ENCODE measurements at places on chromosomes 6 and 20.

DNA sequence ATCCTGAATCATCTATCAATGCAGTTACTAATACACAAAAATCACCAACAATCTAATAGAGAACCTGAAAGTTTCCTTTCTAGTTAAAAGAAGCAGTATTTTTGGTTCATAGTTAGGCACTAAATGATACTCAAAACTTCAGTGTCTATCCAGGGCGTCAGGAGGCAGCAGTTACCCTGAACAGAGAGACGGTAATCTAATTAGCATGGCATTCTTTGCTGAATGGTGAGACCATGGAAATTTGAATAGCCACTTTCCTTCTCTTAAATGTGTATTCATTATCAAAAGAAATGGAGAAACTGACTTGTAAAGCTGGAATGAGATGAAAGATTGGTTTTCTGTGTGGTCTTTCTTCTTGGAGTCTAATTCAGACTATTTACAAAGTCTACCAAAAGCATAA lies 146.6 kb upstream of the BMP5 start:
- DNase-seq, result no peak

- DNase-seq, result peak; percentile 26
These were observed 476 bp downstream of the MEA1 start for GRCh38 chr6:43013097-43013842.

DNA sequence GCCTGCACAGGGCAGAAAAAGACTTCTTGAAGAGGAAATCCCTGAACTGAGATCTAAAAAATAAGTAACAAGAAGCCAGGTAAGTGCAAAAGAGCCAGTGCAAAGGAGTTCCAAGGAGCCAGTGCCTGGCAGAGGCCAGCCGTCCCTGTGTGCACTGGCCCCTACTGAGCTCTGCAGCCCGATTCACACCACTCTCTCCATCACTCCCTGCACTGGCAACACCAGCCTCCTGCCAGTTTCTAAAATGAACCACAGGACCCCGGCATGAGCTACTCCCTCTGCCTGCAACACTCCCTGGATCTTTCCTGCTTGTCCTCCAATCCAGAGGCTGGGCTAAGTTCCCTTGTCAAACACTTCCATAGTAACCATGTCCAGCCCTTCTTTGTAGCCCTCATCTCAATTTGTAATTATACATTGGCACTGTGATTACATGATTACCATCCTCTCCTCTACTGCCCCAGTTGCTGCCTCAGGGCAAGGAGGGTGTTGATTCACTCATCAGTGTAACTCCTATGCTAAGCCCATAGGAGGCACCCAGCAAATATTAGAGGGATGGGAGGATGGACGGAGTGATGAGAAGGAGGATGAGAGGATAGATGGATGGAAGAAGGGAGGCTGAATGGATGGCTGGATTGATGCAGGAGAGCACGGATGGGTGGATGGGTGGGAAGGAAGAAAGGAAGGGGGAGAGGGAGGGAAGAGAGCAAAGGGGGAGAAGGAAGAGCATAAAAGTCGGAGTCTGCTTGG lies 49.3 kb downstream of the SIRPA start:
- DNase-seq, result no peak

GRCh38 chr6:16430391-16431089 lies 192.2 kb downstream of the GMPR start:
- DNase-seq, result peak; percentile 28

DNA sequence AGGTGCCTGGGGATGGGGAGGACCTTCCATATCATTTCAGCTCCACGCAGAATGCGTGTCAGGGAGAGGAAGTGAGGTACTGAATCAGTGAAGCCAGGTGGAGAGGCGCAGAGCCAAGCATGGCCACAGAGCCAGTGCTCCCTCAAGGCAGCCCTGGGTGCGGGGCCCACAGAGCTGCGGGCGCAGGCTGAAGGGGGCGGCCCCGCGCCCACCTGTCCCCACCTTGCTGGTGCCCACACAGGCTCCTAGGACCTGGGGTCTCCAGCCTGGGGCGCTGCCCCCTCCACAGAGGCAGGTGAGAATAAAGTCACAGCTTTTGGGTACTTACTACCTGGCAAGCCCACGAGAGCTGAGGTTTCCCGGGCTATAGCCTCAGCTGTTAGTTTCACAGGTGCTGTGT lies 40.0 kb upstream of the GATA5 start:
- no peak for DNase-seq

GRCh38 chr20:50713657-50714101 lies 17.7 kb upstream of the PARD6B start:
- peak; percentile 57 for DNase-seq

DNA sequence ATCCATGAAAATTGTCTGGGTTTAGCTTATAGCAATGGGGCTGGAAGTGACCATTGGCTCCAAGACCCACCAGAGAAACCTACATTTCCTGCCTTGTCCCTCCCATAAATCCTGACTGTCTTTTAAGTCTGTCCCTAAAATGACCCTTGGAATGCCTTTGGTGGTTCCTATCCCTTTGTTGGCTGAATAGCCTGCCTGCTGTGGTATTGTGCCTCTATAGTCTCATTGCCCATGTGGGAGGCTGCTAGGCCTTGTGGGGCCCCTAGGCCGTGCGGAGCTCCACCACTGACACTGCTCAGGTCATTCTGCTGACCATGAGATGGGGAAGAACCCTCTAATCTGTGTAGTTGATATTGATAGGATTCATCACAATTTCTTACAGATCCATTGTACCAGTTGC lies 43.3 kb downstream of the SCP2D1 start:
- DNase-seq, result no peak

DNA sequence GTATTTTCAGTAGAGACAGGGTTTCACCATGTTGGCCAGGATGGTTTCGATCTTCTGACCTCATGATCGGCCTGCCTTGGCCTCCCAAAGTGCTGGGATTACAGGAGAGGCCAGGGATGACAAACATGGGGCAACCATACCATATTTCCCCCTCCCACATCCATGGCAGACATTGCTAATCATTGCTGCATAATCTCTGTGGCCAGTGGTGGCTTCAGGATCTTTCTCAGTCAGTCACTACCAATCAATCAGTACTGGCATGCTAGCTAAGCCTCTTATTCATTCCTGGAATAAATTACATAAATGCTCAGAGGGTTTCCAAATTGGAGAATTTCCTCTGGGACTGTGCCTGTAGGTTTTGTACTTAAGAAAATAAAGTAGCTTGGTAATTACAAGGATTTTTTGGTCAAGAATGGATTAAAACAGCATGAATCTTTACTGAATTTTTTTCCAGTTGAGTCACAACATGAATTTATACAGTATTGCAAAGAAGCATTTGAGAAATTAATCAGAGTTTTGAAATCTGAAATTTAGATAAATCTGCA lies 138.1 kb downstream of the FNDC1 start:
- DNase-seq, result no peak

- DNase-seq, result peak; percentile 64
These were observed 149.9 kb downstream of the MYB start for GRCh38 chr6:135331002-135331401.

GRCh38 chr6:29561091-29561490 lies 1.6 kb upstream of the UBD start:
- DNase-seq, result no peak

- peak; percentile 83 for DNase-seq
These were observed 505 bp upstream of the WRNIP1 start for GRCh38 chr6:2764610-2765165.

GRCh38 chr20:63488315-63489251 lies 10.3 kb downstream of the EEF1A2 start:
- DNase-seq, result no peak

DNA sequence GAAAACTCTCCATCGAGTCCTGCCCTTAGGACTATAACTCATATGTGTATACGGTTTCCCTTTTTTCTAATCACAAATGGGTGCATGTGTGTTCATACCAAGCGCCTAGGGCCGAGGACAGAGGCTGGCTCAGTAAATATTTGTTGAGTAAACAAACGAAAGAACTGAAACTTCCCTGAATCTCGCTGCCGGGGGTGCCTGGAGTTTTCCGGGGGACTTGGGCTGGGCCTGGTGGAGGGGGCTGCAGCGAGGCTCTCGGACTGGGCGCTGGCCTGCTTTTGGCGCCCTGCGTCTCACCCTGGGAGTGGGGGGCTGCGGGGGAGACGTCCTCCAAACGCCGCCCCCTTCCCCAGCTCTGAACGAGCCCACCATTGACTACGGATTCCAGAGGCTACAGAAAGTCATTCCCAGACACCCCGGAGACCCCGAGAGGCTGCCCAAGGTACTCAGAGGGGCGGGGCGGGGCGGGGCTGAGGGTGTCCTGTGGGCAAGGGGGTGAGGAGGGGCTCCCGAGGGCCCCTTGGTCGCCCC lies 49.0 kb downstream of the CPXM1 start:
- no peak for DNase-seq

DNA sequence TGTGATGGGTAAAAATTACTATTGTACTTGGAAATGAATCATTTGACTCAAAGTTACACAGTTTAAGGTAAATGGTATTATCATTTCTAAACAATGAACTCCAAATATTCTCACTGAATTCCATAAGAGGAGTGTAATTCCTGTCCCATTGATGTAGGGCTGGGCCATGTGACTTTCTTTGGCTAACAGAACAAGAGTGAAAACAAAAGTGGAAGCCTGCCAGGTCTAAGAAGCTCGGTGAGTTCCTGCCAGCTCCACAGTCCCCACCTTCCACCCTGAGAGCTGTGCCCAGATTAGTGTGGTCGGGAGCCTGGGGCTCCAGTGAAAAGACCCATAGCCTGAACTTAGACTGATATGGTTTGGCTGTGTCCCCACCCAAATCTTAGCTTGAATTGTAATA lies 24.6 kb downstream of the TBXT start:
- DNase-seq, result peak; percentile 3

DNA sequence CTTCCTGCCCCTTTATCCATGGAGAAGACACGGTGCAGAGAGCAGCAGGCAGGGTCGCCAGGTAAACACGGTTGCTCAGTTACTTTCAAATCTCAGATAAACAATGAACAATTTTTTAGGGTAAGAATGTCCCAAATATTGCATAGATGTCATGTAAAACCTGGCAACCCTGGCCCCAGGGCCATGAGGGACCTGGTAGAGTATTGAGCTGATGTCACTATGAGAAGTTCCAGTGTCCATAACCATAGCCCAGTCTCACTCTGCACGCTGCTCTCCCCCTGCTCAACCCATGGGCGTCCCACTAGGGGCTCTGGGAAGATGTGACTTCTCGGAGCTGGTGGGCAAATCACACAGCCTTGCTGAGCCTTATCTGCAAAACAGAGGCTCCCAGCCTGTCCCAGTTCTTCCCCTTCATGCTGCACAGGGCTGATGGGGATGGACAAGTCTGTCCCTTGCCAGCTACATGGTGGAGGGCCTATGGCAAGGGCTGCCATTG lies 71.3 kb upstream of the TOP1 start:
- DNase-seq, result no peak

GRCh38 chr20:50646483-50646996 lies 44.8 kb downstream of the RIPOR3 start:
- peak; percentile 88 for DNase-seq

GRCh38 chr20:10848810-10849370 lies 175.1 kb upstream of the JAG1 start:
- DNase-seq, result peak; percentile 96

- DNase-seq, result no peak
These were observed 16.2 kb upstream of the CHRNA4 start for GRCh38 chr20:63377256-63377941.

DNA sequence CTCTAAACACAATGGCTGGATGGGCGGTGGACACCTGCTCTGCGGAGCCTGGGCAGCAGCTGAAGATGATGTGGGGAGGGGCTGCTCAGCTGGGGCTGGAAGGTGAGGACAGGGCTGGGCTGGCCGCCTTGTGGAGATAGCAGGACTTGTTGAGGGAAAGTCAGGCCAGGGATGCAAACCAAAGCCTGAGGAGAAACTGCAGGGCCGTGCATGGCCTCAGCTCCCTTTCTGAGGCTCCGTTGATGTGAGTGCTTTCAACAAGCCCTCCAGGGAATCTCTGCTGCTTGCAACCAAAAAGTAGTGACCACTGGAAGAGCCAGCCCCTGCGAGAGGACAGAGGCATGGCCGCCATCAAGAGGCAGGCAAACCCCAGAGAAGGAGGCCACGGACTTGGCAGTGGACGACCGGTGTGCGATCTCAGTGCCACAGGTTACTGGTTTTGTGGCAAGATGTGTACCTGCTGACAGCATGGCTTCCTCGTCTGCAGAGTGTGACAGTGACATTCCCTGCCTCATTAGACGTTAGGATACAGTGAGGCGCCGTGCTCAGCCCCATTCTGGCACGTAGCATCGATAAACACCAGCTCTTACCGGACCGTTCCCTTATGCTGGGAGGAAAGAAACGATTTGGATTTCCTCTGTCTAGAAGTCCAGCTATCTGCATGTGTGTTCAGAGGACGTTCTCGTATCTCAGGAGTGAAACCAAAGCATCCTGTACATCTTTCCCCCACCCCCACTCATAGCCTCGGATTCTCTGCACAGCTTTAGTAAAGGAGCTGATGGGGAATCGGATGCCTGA lies 37.9 kb downstream of the ERMARD start:
- DNase-seq, result no peak

DNA sequence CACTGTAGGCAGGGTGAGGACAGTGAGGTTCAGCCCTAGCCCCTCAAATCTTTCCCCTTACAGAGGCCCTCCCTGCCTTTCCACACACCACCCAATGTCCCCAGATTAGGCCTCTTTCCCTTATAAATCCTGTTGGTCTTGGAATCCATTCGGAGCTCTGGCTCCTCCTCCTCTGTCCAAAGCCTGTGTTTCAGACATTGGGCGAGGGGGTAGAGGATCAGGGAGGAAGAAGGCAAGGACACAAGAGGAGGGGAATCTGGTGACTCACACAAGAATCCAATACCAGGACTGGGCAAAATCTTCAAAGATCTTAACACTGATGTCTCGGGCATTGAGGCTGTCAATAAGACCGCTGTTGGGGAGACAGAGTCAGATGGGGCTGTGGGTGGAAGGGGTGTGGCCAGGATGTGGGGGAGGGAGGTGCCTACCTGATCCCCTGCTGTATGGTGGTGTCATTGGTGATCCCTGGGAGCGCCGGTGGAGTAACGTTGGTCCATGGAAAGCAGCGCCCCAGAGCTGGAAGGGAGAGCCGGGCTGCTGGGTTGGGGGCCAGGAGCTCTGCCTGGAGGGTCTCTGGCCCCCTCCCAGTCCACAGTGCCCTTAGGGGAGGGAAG lies 7.6 kb downstream of the SLC44A4 start:
- peak; percentile 19 for DNase-seq

DNA sequence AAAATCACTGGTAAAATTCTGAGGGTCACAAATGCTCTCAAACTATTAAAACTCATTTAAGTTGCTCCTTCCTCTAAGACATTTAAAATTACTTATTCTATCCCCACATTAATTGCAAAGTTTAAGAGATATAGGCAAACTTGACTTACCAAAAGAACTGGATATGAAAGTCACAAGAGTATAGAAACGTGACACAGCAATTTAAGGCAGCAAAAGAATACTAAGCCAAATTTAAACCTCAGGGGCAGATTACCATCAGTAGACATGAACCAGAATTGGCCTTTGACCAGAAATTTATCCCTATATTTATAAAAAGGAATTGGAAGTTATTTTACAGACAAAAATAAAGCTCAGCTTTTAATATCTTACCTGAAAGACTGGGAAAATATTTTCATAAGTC lies 56.0 kb downstream of the MAP3K7 start:
- DNase-seq, result no peak

- DNase-seq, result no peak
These were observed 974.0 kb upstream of the GJE1 start for GRCh38 chr6:141158740-141159139.

- peak; percentile 86 for DNase-seq
These were observed 38.4 kb upstream of the ARHGAP18 start for GRCh38 chr6:129748212-129748900.

GRCh38 chr6:2517855-2518473 lies 232.8 kb downstream of the MYLK4 start:
- no peak for DNase-seq

GRCh38 chr6:17589406-17590096 lies 10.6 kb upstream of the FAM8A1 start:
- peak; percentile 91 for DNase-seq

GRCh38 chr6:89351671-89352277 lies 748 bp downstream of the UBE2J1 start:
- DNase-seq, result peak; percentile 14

- no peak for DNase-seq
These were observed 7.4 kb upstream of the SLC23A2 start for GRCh38 chr20:5008759-5009158.
